ENCODE measurements at places on chromosomes 3 and 15.
A peak's percentile ranks its signal among the peaks of the same experiment; 100 is the strongest.

DNA sequence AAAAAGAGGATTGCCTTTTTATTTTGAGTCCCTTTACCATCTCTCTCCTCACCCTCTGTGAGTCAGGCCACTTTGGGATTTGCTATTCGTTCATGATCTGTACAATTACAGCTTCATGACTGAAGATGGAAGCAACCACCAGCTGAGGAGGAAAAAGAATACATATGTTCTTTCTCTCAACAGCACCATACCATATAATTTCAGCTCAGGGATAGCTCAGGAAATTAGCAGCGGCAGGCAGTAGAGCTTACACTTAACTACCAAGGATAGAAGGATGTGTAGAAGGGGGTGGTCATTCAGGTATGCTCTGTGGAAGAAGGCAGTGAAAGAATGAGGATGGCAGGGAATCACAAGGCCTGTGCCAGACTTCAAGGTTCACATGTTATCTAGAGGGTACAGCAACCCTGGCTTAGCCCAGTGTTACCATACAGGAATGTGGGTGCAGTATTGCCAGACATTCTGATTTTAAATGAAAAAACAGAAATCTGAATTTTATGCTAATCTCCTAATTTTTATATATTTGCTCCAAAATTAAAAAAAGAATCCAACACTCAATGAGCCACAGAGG, 17.9 kb downstream of the PLS1 start:
- DNase-seq: no peak

GRCh38 chr15:32781781-32782180, 64.0 kb downstream of the GREM1 start:
- no peak for DNase-seq

- DNase-seq: no peak
Measured at GRCh38 chr3:123499322-123499721, 50.4 kb upstream of the ADCY5 start.

DNA sequence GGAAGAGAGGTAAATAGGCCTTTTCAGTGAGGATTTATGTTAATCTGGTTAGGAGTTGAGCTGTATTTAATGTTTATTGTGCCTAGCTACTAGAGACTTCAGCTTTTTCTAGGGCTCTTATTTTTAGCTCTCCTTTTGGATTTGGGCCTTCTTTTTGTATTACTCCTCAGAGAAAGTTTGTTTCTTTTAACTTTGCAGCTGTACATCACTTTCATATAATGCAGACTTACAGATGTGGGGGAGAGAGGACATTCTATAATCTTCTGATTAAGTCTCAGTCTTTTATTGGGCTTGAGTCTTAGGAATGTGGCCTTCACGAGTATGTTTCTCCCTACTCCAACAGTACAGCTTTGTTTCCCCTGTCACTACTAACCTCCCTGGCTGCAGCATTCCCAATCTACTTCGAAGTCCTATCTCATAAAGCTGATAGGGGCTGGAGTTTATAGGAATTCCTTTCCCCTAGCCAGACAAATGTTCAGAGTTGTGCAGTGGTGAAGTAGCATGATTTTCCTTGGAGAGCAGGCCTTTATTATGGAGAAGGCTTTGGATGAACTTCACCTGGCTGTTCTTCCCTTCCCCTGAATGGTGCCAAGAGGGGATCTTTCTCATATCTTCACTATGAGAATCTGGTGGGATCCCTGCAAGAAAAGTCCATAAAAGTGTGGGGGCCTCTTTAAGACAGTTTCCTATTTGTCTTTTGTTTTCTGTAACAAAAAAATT, 82.2 kb upstream of the CBLB start:
- DNase-seq: no peak

DNA sequence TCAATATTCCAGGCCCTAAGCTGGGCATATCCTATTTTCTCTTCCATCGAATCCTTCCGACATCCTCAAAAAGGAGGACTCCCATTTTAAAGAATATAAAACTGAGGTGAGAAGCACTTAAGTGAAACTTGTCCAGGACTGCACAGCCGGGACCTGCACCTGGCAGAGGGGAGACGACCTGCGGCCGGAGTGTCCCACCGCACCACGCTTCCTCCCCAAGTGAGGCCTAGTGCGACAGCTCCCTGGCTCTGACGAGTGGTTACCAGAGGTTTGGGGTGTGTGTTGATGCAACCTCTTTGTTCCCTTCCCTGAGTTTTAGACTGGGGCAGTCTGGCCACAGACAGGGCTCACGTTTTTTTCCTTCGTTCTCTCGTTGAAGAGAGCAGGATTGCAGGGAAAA, 24.9 kb upstream of the ATP2B2 start:
- no peak for DNase-seq

GRCh38 chr3:128011140-128011539, 41.1 kb upstream of the SEC61A1 start:
- DNase-seq: no peak

DNA sequence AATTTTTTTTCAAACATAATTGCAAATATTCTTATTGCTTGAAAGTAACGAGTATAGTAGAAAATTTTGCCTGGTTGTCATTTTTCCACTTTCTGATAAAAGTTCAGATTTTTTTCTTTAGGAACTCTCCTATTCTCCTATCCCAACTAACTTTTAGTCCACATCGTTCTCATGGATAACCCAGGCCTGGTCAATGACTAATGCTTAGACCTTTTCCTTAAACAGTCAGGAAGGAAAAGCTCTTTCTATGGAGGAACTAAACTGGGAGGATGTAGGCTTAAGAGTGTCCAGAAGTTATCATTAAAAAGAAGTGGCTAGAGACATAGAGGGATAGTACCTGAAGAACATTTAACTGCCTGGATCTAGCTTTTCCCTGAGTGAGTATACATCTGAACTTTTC, 26.7 kb downstream of the CIP2A start:
- no peak for DNase-seq

GRCh38 chr3:86991840-86992435, 989 bp upstream of the VGLL3 start:
- DNase-seq: no peak

GRCh38 chr3:146566138-146566537, 21.7 kb upstream of the PLSCR1 start:
- no peak for DNase-seq

DNA sequence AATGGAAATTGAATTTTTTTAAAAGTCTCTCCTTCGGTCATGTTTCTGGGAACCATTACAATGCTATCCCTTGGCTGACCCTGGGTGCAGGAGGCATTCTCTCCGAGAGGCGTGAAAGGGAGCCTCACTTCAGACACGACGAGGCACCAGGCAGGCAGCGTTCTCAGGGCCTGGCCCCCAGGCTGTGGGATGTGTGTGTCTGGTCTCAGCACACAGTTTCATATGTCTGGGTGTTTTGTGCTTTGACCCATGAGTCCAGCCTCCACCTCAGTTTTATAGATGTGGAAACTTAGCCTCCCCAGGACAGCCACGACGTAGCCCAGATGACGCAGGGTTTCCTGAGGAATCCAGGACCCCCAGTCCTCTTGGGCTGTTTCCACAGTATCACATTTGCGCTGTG, 34.0 kb downstream of the FGD5 start:
- no peak for DNase-seq

DNA sequence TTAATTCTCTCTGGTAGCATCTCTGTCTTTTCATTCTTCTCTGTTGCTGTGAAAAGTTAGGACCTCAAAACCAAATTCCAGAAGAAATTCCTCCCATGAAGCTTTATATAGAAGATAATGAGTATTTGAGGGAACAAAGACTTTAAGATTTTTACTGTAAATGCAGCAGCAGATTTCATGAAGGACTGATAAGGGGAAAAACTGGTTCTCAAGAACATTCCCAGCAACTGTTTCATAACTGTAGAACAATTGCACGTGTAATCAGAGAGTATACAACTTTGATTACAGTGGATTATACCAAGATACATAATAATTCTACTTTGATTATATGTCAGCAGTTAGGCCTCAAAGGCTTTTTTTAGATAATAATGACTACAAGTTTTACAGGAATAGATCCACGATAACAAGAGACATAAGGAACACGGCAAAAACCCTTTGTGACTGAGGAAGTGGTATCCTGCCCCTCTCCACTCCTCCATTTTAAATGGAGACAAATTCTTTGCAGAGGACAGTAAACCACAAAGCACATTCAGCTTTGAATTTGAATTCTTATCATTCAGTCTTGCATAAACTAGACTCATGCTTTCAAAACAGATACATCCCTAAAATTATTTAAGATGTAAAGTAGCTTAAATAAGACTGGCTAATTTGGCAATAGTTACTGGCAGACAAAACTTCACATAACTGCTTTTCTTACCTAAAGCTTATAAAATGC, 42.9 kb upstream of the DIPK2A start:
- no peak for DNase-seq

DNA sequence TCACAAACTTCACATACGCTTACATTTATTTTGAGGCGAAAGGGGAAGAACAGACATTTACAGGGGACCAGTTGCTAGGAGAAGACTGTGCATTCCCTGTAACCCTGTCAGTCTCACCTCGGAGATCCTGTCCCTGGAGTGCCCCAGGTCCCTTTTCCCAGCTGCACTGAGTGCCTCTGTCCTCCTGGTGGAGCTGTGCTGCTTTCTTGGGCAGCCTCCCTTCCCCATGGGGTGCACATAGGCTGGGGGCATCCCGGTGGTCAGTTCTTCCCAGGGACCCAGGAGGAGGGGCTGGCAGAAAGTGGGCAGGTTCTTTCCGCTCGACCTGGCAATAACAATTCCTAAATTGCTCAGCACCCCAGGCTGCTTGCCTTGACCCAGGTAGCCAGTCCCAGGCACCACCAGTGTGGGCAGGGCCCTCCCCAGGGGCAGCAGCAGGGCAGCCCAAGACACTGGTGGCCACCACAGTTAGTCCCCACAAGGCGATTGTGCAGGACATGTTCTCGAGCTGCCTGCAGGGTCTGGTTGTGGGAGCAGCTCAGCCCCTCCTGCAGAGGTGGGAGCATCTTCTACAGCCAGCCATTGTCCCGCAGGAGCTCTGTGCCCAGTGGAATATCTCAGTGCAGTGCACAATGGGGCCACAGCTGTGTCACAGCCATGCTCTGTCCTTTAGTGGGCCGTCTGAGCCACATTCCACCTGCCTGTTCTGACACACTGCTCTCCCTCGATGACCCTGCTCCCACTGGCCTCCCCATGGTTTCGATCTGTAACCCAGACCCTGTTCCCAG, 36.3 kb downstream of the APBA2 start:
- DNase-seq: no peak

DNA sequence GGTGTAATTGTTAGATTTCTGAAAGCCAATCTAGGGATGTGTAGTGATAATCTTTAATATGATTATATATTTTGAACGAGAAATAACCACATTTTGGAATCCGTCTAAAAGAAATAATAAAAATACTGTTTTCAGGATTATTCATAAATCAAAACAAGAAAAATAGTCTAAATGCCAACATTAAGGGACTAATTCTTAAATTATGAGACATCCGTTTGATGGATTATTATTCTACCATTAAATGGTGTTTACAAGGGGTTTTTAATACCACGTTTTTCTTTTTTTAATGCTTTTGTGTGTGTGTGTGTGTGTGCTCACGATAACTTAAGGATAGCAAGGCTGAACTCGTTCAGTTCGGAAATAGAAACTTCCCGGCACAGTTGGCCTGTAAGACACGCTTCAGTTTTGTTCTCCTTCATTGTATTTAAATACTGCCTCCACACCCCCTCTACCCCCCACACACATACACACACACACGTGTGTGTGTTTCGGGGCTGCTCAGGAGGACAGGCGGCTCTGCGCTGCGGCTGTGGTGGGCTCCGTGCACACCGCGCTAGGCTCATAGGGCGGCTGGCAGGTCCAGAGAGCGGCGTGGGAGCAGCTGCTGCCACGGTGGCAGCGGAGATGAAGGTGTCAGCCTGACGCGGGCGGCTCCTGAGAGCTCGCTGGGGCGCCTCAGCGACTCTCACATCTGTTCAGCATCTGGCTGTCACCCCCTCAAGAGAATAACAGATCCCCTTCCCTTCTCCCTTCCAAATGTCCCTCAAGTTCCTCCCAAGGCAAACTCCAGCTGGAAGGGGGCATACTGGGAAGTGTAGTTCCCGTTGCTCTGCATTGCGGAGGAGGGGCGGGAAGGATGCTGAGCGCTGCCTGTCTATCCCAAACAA, 23.0 kb upstream of the ANP32A start:
- peak; percentile 17 for DNase-seq
